ENCODE measurements at places on chromosomes 3 and 15.

DNA sequence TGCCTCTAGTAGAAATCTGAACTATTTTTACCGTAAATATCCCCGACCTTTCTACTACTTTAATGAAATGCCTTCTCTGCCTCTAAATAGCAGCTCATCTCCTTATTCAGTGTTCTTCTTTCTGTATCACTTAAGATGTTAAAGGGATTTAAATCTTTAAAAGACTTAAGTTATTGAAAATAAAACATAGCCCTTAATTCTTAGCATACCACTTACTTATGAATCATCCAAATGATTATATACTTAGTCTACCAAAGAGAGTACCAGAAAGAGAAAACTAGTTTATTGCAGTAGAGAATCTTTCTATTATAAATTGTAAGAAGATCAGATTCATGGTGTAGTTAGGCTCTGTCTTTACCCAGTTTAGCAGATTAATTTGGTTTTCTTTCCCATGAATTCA, 802.0 kb downstream of the TBL1XR1 start:
- no peak for DNase-seq

- DNase-seq: no peak
Measured at GRCh38 chr15:39573287-39573686, 7.6 kb upstream of the THBS1 start.

- no peak for DNase-seq
Measured at GRCh38 chr15:87628311-87628710, 628.2 kb downstream of the NTRK3 start.

DNA sequence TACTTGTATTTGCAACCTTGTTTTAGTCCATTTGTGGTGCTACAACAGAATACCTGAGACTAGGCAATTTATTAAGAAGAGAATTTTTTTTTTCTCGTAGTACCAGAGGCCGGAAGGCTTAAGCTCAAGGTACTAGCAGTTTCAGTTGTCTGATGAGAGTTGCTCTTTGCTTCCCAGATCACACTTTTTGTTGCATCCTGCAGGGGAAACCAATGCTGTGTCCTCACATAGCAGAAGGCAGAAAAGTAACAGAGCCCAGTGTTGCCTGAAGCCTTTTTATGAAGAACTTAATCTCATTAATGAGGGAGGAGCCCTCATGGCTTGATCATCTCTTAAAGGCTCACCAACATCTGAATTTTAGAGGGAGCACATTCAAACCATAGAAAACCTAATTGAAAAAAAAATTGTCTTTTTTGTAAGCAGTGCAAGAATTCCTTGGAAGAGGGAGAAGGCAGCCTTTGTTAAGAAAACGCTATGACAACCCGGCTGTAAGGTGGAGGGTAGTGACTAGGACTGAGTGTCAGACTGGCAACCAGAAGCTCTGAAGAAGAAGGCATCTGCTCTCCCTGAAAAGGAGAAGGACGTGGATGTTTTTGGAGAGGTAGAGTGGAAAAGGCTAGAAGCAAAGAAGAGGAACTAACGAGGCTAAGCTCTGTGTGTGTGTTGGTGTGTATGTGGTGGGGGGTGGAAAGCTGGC, 1245.3 kb downstream of the ROBO2 start:
- no peak for DNase-seq

DNA sequence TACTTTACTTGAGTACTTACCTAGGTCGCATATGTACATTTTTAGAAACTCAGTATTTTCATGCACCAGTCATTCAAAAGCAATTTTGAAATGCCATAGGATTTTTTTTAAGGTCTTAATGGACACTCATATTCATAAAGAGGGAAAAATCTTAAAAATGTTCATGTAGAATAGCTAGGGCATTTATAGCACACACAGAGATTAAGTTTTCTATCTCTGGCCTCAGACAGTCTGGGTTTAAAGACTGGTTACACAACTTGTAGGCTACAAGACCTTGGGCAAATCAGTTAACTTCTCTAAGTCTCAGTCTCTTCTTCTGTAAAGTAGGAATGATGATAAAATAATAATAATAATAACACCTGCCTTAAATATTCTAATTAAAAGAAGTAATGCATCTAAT, 48.5 kb upstream of the UBP1 start:
- no peak for DNase-seq

DNA sequence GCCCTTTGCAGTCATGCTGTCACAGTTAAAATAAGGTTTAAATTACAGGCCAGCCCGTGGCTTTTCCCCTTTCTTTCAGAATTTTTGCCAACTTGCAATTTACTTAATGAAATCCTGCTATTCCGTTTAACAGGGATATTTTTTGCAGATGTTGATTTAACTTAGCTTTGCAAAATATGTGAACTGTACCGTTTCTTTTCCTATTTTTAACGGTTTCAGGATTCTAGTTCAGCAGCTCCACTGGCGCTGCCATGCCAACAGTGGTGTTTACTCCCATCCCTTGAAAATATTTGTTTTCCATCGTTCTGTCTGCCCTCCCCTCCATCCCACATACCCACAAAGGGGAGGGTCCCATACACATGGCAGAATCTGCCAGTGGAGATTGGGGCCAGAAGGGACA, 54.3 kb downstream of the SMAD6 start:
- DNase-seq: no peak

DNA sequence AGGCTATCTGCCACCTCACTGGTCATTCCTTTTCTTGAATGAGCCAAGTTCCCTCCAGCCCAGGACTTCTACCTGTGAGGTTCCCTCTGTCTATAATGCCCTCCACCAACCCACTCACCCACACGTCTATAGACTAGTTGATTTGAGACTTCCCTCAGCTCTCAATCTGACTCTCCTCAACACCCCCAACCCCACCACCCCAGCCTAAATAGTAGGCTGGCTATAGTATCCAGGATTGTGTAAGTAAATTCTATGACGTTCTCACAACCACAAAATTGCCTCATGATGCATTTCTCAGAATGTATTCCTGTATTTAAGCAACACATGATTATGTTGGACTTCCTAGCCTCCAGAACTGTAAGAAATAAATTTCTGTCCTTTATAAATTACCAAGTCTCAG, 2.2 kb downstream of the PLSCR1 start:
- no peak for DNase-seq

DNA sequence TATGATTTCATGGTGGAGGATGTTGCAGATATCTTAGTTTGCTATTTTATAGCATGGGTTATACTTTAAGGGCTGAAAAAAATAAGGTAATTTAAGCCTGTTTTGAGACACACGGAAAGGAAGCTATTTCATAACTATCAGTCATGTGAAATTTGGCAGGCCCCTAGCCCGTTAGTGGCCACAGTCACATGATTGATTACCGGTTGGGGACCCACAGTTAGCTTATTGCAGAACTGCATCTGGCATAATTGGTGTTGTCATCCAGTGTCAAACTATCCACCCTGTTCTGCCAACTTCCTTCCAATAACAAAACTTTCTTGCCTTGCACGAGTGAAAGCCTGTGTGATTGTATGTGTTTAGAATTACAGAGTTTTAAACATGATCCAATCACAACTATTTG, 35.2 kb downstream of the FNDC3B start:
- no peak for DNase-seq

All from cerebellar cortex (tissue), 1 donor.